Lower lobe of right lung (tissue), 2 donors: ENCODE measurements at places on chromosomes 4 and X. TPM values are rescaled to one million over a fixed set of nuclear protein-coding genes. Genes with fewer than 3 reads are reported as not detected.

- no peaks in the 10 kb centered on the region for H3K36me3 ChIP-seq
- H3K4me1 ChIP-seq, result no peaks in the 10 kb centered on the region
- H3K27ac ChIP-seq, result no peak overlapping the region
- DNase-seq, result no peak
- peaks cover 4% of the 10 kb centered on the region for H3K27me3 ChIP-seq
- no peak overlapping the region for H3K4me3 ChIP-seq
Measured at GRCh38 chr4:154942176-154942575, 161.1 kb downstream of the RBM46 start.

- peaks cover 51% of the 10 kb centered on the region for H3K27me3 ChIP-seq
- DNase-seq, result peak; percentile 22
- H3K27ac ChIP-seq, result no peak overlapping the region
Measured at GRCh38 chr4:7186516-7187167, 5.7 kb upstream of the SORCS2 start.

MAGEA12 gene
- total RNA-seq, result not detected

DNA sequence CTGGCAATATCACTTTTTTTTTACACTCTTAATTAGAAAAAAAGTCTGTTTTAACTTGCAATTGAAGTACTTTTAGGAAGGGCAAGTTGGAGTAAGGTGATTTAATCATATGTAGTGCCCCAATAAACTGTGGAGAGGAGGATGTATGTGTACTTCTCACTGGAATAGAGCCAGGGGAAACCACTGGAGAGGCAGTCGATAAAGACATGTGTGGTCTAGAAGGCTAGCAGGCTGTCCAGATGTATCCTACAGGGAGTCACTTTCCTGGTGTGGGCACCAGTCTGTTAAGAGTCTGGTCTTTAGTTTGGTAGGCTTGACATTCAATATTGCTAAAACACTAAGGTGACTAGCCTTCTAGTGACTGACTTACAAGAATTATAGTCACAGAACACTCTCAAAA, 9.6 kb upstream of the SGMS2 start:
- H3K27ac ChIP-seq, result no peak overlapping the region
- H3K4me3 ChIP-seq, result no peak overlapping the region
- H3K36me3 ChIP-seq, result no peaks in the 10 kb centered on the region
- peaks cover 6% of the 10 kb centered on the region for H3K4me1 ChIP-seq

DNA sequence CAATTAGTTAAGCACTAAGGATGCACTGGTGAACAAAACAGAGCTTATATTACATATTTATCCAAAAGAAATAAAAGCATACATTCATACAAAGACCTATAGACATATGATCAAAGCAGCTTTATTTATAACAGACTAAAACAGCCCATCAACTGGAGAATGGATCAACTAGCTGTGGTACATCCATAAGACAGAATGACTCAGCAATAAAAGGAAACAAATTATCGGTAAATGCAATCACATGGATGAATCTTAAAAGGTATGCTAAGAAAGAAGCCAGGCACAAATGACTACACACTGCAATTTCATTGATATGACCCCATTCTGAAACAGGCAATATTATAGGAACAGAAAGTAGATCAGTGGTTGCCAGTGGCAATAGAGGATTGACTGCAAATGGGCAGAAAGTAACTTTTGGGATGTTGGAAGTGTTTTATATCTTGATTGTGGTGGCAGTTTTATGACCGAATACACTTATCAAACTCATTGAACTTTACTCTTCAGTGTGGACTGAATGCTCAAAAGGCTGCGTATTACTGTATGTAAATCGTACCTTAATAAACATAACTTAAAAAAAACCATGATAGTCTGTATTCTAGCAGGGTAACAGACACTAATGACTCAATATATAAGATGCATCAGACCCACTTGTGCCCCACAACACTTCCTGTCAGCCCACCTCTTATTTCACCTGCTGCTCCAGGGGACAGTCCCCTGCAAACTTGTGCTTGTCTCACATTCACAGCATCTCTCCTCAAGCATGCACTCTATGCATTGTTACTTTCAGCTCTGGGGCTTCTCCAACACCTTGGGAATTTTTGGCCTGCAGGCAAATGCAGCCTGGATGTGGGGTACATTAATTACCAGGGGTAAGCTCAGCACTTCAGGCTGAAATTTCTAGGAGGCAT, 59.1 kb downstream of the MID1IP1 start:
- H3K36me3 ChIP-seq, result no peaks in the 10 kb centered on the region
- no peaks in the 10 kb centered on the region for H3K27me3 ChIP-seq
- no peaks in the 10 kb centered on the region for H3K4me1 ChIP-seq
- no peak overlapping the region for H3K4me3 ChIP-seq

BGN gene
- total RNA-seq, result 157 TPM

DNA sequence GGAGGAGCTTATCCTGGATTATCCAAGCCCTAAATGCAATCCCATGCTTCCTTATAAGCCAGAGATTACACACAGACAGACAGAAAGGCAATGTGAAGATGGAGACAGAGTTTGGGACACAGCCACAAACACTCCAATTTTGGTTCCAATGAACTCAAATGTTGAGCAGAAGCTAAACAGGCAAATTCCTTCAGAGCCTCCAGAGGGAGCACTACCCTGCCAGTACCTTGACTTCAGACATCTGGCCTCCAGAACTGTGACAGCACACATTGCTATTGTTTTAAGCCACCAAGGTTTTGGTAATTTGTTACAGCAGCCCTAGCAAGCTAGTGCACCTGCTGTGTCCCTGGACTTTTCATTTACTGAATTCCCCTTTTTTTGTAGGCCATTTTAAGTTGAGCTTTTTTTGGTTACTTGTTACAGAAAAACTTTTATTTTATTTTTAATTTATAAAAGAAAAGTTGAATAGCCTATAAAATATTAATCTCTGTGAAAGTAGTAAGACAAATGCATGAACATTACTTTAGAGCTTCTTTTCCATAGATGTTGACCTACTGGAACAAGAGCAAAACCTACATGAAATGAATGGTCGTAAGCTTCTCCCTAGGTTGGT, 33.4 kb upstream of the SRD5A3 start:
- H3K4me1 ChIP-seq, result no peaks in the 10 kb centered on the region
- H3K27ac ChIP-seq, result no peak overlapping the region
- H3K4me3 ChIP-seq, result no peak overlapping the region
- no peak for DNase-seq
- no peaks in the 10 kb centered on the region for H3K27me3 ChIP-seq

ZIC3 gene
- not detected for total RNA-seq

- DNase-seq, result no peak
- no peaks in the 10 kb centered on the region for H3K27me3 ChIP-seq
- H3K4me3 ChIP-seq, result no peak overlapping the region
Measured at GRCh38 chrX:13069771-13070416, 25.5 kb upstream of the FAM9C start.

PRRG1 gene
- total RNA-seq, result 16.2 TPM

DNA sequence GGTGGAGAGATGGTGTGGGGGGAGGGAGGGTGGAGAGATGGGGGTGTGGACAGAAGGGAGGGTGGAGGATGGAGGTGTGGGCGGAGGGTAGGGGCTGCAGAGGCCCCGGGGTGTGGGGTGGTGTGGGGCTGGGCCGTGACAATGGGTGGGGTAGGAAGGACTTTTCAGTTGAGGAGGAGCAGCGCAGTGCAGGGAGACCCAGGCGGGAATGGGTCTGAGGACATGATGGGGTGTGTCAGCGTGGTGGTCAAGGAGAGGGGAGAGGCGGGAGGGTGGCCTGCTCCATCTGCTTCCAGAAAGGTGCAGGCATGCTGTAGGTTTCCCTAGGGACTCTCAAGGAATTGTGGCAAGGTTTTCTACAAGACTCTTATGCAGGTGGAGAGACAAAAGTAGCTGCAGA, 48.9 kb downstream of the RGS12 start:
- peaks cover 20% of the 10 kb centered on the region for H3K4me1 ChIP-seq
- peak overlapping the region; percentile 38 for H3K27ac ChIP-seq
- H3K27me3 ChIP-seq, result no peaks in the 10 kb centered on the region
- no peak for DNase-seq

POU4F2 gene
- not detected for total RNA-seq

DNA sequence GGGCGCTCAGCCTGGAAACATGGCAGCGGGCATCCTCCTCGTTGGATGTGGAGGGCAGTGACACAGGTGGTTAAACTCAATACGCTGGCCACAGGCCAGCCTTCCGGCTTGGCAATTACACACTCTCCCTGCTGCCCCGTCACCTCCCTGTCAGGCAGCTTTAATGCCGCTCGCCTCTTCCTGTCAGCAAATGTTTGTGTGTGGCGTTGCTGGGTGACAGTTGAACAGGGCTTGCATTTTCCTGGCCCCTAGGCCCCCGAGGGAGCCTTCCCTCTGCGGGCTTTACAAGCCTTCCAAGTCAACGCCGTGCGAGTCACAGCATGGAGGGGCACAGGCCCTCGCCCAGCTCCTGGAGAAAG, 620.0 kb downstream of the BCOR start:
- no peak overlapping the region for H3K27ac ChIP-seq
- DNase-seq, result peak; percentile 57
- no peak overlapping the region for H3K4me3 ChIP-seq
- H3K27me3 ChIP-seq, result no peaks in the 10 kb centered on the region

GBA3 gene
- 1.0 TPM for total RNA-seq

GRCh38 chr4:149914119-149915115, 98.8 kb upstream of the IQCM start:
- no peaks in the 10 kb centered on the region for H3K36me3 ChIP-seq
- H3K4me1 ChIP-seq, result no peaks in the 10 kb centered on the region
- no peak overlapping the region for H3K4me3 ChIP-seq
- no peak overlapping the region for H3K27ac ChIP-seq
- no peaks in the 10 kb centered on the region for H3K27me3 ChIP-seq

GRCh38 chrX:29941287-29941686, 274.1 kb upstream of the MAGEB2 start:
- H3K36me3 ChIP-seq, result no peaks in the 10 kb centered on the region
- no peaks in the 10 kb centered on the region for H3K4me1 ChIP-seq
- H3K27ac ChIP-seq, result no peak overlapping the region
- H3K27me3 ChIP-seq, result no peaks in the 10 kb centered on the region
- H3K4me3 ChIP-seq, result no peak overlapping the region
- DNase-seq, result no peak

XAGE2 gene
- total RNA-seq, result 6.7 TPM

DNA sequence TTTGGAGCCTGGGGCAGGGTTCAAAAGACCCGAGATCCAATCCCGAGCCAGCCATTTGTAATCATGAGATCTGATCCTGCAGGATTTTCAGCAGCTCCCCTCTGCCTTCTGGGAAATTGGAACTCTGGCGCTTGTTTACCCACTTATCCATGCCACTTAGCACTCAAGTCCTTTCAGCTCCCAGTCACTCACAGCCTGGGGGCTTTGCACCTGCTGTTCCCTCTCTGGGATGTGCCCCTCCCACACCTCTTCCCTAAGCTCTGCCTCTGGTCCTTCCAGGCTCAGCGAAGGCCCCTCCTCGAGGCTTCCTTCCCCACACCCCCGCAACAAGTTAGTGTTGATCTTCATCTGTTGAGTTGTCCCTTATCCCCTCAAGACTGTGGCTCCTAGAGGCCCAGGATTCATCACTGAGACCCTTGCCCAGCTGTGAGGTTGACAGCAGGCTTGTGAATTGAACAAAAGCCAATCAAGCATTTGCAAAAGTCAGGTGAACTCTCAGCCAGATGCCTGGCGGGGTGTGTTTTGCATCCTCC, 99.1 kb upstream of the AFAP1 start:
- no peak for DNase-seq
- no peak overlapping the region for H3K27ac ChIP-seq
- no peaks in the 10 kb centered on the region for H3K27me3 ChIP-seq
- H3K36me3 ChIP-seq, result no peaks in the 10 kb centered on the region

DNA sequence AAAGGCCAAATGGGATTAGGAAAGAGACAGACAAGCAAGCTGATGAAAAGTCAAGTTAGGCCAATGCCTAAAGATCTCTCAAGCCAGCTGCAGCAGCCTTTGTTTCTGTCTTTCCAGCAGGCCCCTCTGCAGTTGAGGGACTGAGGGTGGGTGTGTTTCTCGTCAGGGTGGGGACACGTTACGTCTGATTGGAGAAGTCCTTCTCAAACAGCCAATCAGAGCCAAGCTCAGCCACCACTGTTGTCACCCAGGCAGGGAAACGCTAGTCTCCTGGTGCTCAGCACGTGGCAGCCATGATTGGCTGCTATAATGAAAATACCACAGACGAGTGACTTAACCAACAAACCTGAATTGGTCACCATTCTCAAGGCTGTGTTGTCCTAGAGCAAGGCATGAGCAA, 177.1 kb upstream of the LCORL start:
- H3K4me1 ChIP-seq, result no peaks in the 10 kb centered on the region
- no peaks in the 10 kb centered on the region for H3K27me3 ChIP-seq
- H3K36me3 ChIP-seq, result no peaks in the 10 kb centered on the region
- H3K4me3 ChIP-seq, result no peak overlapping the region
- no peak for DNase-seq
- no peak overlapping the region for H3K27ac ChIP-seq

MAGEA8 gene
- not detected for total RNA-seq

DNA sequence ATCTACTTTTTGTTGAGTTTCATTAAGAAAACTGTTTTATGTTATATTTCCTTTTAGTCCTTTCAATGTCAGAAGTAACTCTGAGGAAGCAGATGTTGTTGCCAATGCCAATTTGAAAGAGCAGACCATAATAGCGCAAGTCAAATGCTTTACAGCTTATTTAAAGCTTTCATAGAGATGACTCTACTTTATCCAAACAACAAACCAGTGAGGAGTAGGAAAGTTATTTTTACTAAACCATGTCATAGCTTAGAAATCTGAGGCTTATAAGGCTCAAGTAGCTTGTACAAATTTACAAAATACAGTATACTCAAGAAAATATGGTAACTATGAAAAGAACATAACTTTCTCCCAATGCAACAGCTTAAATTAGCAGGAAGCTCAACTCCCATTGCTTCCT, 40.1 kb upstream of the SPOCK3 start:
- H3K4me3 ChIP-seq, result no peak overlapping the region
- no peaks in the 10 kb centered on the region for H3K27me3 ChIP-seq
- no peaks in the 10 kb centered on the region for H3K4me1 ChIP-seq
- DNase-seq, result no peak
- H3K36me3 ChIP-seq, result no peaks in the 10 kb centered on the region

AWAT2 gene
- total RNA-seq, result 1.0 TPM

DNA sequence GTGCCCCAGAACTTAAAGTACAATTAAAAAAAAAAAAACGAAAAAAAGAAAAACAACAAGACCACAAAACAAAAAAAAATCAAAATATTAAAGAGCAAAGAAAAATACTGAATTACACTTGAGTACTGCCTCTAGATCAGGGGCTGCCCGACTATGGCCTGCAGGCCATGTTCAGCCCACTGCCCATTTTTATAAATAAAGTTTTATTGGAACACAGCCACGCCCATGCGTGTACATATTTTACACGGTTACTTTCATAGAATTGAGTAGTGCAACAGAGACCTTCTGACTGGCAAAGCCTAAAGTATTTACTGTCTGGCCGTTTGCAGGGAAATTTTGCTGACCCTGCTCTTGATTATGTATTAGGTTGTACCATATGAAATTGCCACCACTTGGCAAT, 130.5 kb downstream of the ATXN3L start:
- H3K27me3 ChIP-seq, result no peaks in the 10 kb centered on the region
- DNase-seq, result no peak
- no peak overlapping the region for H3K27ac ChIP-seq
- H3K36me3 ChIP-seq, result no peaks in the 10 kb centered on the region
- no peak overlapping the region for H3K4me3 ChIP-seq

DNA sequence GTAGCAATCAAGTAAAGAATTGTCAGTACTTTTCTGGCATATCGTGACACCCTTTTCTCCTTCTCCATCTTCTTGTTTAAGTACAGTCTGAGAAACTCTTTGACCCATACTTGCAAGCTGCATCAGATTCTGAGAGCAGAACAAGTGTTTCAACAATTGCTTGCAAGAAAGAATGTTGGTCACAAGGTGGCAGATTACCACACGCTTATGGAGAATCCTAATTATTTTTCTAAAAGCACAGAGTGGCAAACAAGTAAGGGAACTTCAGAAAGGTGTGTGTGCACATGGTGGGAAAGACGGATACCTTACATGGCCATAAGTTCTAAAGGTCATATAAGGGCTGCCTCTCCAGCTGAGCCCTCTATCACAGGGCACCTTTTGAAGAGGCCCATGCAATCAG, 136.4 kb upstream of the FGF13 start:
- no peaks in the 10 kb centered on the region for H3K27me3 ChIP-seq
- no peaks in the 10 kb centered on the region for H3K36me3 ChIP-seq
- DNase-seq, result no peak
- no peak overlapping the region for H3K4me3 ChIP-seq
